ENCODE measurements at places on chromosomes 5 and 9. TPM values are rescaled to one million over a fixed set of nuclear protein-coding genes. Genes with fewer than 3 reads are reported as not detected.

The FGFR4 gene
- 13.6 TPM for total RNA-seq

The SLC25A2 gene
- not detected for total RNA-seq

The PCDHGC5 gene
- total RNA-seq, result 2.6 TPM

The FAT2 gene
- under 0.01 TPM for total RNA-seq

The CDH9 gene
- total RNA-seq, result not detected

The COL15A1 gene
- total RNA-seq, result 41.0 TPM

The FYB1 gene
- under 0.01 TPM for total RNA-seq

The FAM200C gene
- total RNA-seq, result 4.9 TPM

The PCDHGA8 gene
- 2.6 TPM for total RNA-seq

The QRFP gene
- total RNA-seq, result not detected
